Aorta (tissue), 5 donors: ENCODE measurements at places on chromosomes 6 and 20. TPM values are rescaled to one million over a fixed set of nuclear protein-coding genes. Genes with fewer than 3 reads are reported as not detected.

The C20orf202 gene
- total RNA-seq = not detected

The TOX2 gene
- 17.2 TPM for total RNA-seq

The ABCC10 gene
- 30.5 TPM for total RNA-seq

The RING1 gene
- 34.1 TPM for total RNA-seq

The NEDD9 gene
- 252 TPM for total RNA-seq

The GRM1 gene
- not detected for total RNA-seq

The CCDC167 gene
- total RNA-seq = 11.5 TPM

The ADGRF4 gene
- total RNA-seq = not detected

The CARMIL1 gene
- 32.2 TPM for total RNA-seq

The RIOK1 gene
- 20.3 TPM for total RNA-seq

DNA sequence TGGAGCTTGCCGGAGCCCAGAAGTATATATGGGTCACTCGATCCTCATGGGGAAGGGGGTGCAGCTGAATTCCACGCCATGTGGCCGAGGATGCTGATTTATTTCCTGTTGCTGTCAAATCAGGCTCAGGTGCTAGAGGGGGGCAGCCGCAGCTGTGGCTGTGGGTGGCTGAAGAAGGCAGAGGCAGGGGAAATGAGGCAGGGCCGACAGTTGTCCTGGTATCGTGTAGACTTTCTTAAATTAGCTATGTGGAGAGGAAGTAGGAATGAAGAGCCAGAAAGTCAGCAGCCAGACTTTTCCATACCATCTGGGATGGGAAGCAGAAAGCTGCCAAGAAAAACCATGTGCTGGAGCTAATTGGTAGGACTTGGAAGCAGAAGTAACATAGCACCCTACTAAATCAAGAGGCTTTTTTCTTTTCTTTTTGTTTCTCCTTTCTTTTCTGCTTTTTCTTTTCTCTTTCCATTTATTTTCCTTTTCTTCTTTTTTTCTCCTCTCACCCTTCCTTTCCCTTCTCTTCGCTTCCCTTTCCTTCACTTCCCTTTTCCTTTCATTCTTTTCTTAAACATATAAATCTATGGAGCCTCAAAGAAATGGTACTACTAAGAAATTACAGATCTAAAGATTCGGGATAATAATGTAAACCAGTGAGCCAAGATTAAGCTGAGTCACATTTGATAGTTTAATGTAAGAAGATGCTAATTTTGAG lies 90.6 kb upstream of the CD83 start:
- no peak overlapping the region for H3K4me3 ChIP-seq
- H3K27ac ChIP-seq = no peak overlapping the region

DNA sequence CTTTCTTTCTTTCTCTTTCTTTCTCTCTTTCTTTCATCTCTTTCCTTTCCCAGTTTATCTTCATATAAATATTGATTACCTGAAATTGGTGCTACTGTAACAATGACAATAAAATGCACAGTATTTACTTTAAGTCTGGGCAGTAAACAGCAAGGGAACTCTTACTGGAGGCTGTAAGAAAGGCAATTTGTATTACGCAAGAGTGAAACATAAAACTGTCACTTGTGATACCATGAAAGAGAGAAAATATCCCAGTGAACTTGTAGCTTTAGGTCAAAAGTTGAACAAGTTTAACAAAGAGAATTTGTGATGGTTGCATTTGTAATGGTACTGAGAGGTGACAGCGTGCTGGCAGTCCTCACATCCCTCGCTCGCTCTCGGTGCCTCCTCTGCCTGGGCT lies 80.0 kb downstream of the EYS start:
- H3K27ac ChIP-seq = no peak overlapping the region
- DNase-seq = no peak
- H3K4me1 ChIP-seq = no peaks in the 10 kb centered on the region
- H3K27me3 ChIP-seq = no peaks in the 10 kb centered on the region

GRCh38 chr20:44746367-44747165 lies 901 bp downstream of the KCNK15 start:
- H3K27me3 ChIP-seq = no peaks in the 10 kb centered on the region
- peak overlapping the region; percentile 59 for H3K4me3 ChIP-seq
- no peaks in the 10 kb centered on the region for H3K36me3 ChIP-seq
- no peaks in the 10 kb centered on the region for H3K4me1 ChIP-seq

GRCh38 chr20:381581-382290 lies 1.2 kb downstream of the TRIB3 start:
- H3K36me3 ChIP-seq = no peaks in the 10 kb centered on the region
- H3K27ac ChIP-seq = no peak overlapping the region
- no peaks in the 10 kb centered on the region for H3K27me3 ChIP-seq
- peak; percentile 82 for DNase-seq

DNA sequence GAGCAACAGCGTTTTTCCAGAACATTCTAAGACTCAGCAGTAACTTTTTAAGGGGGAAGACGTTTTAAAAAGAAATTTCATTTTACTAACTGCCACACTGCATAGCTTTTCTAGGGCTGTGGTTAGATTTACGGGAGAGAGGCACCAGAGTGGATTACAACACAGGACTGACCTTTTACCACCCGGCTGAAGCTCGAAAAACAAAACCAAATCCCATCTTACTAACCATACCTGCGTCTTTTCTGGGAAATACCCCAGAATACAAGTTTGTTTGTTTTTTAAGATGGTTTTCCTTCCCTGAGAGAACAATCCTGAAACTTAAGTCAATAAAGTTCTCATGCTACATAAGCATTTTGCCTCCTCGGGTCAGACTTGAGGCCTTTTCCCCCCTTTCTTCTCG lies 209.3 kb upstream of the SOX4 start:
- H3K27me3 ChIP-seq = no peaks in the 10 kb centered on the region
- H3K4me3 ChIP-seq = no peak overlapping the region
- no peak for DNase-seq
- no peaks in the 10 kb centered on the region for H3K36me3 ChIP-seq

DNA sequence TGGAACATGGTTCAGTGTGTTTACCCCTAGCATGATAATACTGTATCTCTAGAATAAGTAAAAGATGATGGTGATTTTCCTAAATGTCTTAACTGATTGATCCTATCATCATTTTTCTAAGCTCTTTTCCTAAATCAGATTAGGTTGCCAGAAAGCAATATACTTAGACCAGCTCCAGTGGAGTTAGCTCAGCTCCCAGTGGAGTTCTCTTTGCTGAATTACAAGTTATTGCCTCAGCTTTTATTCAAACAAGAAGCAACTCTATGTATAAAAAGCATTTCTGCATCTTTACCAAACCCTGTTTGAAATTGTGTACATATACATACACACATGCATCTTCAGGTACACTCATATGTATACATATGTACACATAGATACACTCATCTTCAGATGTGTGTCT lies 44.9 kb downstream of the SNX9 start:
- H3K4me1 ChIP-seq = peaks cover 2% of the 10 kb centered on the region
- H3K36me3 ChIP-seq = peaks cover 7% of the 10 kb centered on the region
- no peak for DNase-seq
- H3K4me3 ChIP-seq = no peak overlapping the region
- H3K27me3 ChIP-seq = no peaks in the 10 kb centered on the region

- H3K27me3 ChIP-seq = no peaks in the 10 kb centered on the region
- H3K4me1 ChIP-seq = no peaks in the 10 kb centered on the region
- no peak overlapping the region for H3K27ac ChIP-seq
- no peaks in the 10 kb centered on the region for H3K36me3 ChIP-seq
- DNase-seq = no peak
- H3K4me3 ChIP-seq = no peak overlapping the region
Observed at GRCh38 chr20:17276101-17276500, 49.3 kb downstream of the PCSK2 start.

DNA sequence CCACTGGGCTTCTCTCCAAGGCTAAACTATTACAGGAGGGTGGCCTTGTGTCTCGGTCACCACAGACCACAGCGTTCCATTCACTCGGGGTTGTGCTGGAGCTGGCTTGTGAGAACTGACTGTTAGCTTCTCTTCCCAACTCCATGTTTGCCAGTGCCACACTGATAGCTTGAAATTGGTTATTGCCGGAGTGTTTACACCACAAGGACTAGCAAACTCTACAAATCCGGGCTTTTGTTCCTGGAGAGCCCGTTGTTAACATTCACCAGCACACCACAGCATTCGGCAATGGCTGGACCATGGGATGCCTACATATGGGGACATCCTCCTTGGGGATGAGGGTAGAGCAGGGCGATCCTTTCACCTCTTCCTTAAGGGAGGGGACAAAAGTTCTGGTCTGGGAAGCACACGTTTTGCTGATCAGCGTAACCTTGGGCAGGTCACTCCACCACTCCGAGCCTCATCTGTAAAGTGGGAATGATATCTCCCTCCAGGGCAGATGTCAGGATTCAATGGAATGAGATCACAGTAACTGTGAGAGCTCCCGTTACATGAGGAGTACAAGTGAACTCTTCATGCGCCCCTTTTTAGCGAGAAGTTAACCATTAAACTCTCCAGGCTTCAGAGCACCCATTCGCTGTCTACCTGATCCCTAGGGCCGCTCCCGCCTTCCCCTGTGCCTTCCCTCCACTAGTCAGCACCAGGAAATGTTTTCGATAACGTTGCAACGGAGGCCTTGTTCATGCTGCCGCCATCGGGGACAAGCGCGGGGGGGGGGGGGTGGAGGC lies 41.7 kb upstream of the TTPAL start:
- H3K4me1 ChIP-seq = no peaks in the 10 kb centered on the region
- peak; percentile 70 for DNase-seq
- no peak overlapping the region for H3K27ac ChIP-seq
- H3K27me3 ChIP-seq = no peaks in the 10 kb centered on the region

- no peaks in the 10 kb centered on the region for H3K36me3 ChIP-seq
- no peaks in the 10 kb centered on the region for H3K4me1 ChIP-seq
- H3K27me3 ChIP-seq = no peaks in the 10 kb centered on the region
- peak overlapping the region; percentile 11 for H3K27ac ChIP-seq
Observed at GRCh38 chr6:142926494-142927270, 18.3 kb downstream of the HIVEP2 start.

GRCh38 chr6:79149884-79150283 lies 71.8 kb upstream of the PHIP start:
- no peak overlapping the region for H3K4me3 ChIP-seq
- DNase-seq = no peak
- no peaks in the 10 kb centered on the region for H3K36me3 ChIP-seq
- H3K27me3 ChIP-seq = no peaks in the 10 kb centered on the region
- H3K4me1 ChIP-seq = peaks cover 2% of the 10 kb centered on the region
- H3K27ac ChIP-seq = no peak overlapping the region

GRCh38 chr6:43089467-43089866 lies 13.4 kb downstream of the PTK7 start:
- no peak overlapping the region for H3K4me3 ChIP-seq
- no peaks in the 10 kb centered on the region for H3K4me1 ChIP-seq
- H3K27ac ChIP-seq = no peak overlapping the region
- H3K27me3 ChIP-seq = no peaks in the 10 kb centered on the region
- no peaks in the 10 kb centered on the region for H3K36me3 ChIP-seq
- DNase-seq = no peak

GRCh38 chr20:25511183-25511582 lies 74.1 kb downstream of the NINL start:
- no peak for DNase-seq
- H3K36me3 ChIP-seq = peaks cover 4% of the 10 kb centered on the region
- no peaks in the 10 kb centered on the region for H3K4me1 ChIP-seq
- H3K27ac ChIP-seq = no peak overlapping the region

- no peaks in the 10 kb centered on the region for H3K36me3 ChIP-seq
- no peak overlapping the region for H3K4me3 ChIP-seq
- H3K4me1 ChIP-seq = no peaks in the 10 kb centered on the region
- no peak overlapping the region for H3K27ac ChIP-seq
- H3K27me3 ChIP-seq = no peaks in the 10 kb centered on the region
Observed at GRCh38 chr6:53546281-53546680, 1.4 kb upstream of the GCLC start.

GRCh38 chr6:111861431-111861885 lies 11.8 kb downstream of the FYN start:
- no peak for DNase-seq
- no peak overlapping the region for H3K4me3 ChIP-seq
- no peaks in the 10 kb centered on the region for H3K4me1 ChIP-seq

- DNase-seq = no peak
- no peak overlapping the region for H3K4me3 ChIP-seq
- no peaks in the 10 kb centered on the region for H3K4me1 ChIP-seq
- H3K36me3 ChIP-seq = no peaks in the 10 kb centered on the region
Observed at GRCh38 chr6:129843573-129843972, 17.5 kb downstream of the TMEM244 start.

- no peak for DNase-seq
- H3K27me3 ChIP-seq = no peaks in the 10 kb centered on the region
- no peaks in the 10 kb centered on the region for H3K36me3 ChIP-seq
- H3K27ac ChIP-seq = no peak overlapping the region
- no peak overlapping the region for H3K4me3 ChIP-seq
Observed at GRCh38 chr6:105562027-105562426, 159.1 kb upstream of the PREP start.
